SK-MEL-5 (cell line): ENCODE measurements at places on chromosomes 2 and 18. TPM values are rescaled to one million over a fixed set of nuclear protein-coding genes. Genes with fewer than 3 reads are reported as not detected.

The OLA1 gene
- total RNA-seq: 87.8 and 94.5 TPM in 2 replicates

The KIF5C gene
- 1.3 and 1.4 TPM in 2 replicates for total RNA-seq

The ALK gene
- total RNA-seq: 3.7 and 4.8 TPM in 2 replicates

The FHL2 gene
- 36.5 and 40.7 TPM in 2 replicates for total RNA-seq

The ITGB6 gene
- total RNA-seq: 0.03 TPM in 1 of 2 replicates, not detected in the other

The SMYD1 gene
- total RNA-seq: 0.50 and 0.77 TPM in 2 replicates

The COL6A3 gene
- total RNA-seq: 0.05 and 0.11 TPM in 2 replicates

The CABLES1 gene
- total RNA-seq: 101 and 133 TPM in 2 replicates

The COLEC12 gene
- 1.9 TPM in 2 replicates for total RNA-seq

The LAMA3 gene
- 0.67 and 1.1 TPM in 2 replicates for total RNA-seq
